GM04503 (cell line): ENCODE measurements at places on chromosomes 5 and 9.

DNA sequence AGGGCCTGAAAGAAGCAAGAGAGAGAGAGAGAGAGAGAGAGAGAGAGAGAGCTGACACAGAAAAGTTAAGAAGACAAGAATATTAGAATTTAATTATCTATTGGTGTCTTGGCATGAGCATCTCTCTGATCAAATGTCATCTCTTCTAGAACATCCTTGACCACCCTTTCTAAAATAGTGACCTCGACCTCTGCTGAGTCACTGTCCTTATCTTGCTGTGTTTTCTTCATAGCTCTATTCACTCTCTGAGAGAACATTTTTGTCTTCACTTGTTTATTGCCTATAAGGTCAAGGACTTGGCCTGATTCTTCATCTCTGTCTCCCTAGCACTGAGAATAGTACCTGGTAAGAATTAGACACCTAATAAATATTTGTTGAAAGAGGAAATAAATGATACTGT is 383.8 kb upstream of the RPS23 start:
- DNase-seq, result no peak

DNA sequence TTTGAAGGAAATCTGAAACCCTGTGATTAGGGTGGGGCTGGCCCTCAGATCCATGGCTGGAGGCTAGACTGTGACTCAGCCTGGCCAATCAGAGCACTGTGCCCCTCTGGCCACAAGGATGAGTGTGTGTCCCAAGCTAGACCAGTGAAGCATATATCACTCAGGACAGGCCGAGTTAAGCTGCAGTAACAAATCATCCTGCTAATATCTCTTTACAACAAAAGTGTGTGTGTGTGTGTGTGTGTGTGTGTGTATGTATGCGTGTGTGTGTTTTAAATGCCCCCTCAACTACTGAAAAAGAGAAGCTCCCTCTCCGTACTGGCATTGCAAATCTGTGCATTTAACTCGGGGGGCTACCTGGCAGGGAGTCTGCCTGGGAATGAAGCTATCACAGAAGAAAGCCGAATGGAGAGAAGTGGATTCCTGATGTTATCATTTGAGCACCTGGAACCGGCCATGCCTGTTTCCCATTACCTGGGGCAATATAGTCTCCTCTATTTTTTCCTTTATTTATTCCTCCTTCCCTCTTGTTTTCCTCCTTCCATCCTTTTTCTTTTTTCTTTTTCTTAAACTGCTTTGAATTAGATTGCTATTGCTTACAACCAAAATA is 25.6 kb downstream of the STC2 start:
- DNase-seq, result peak; percentile 56

DNA sequence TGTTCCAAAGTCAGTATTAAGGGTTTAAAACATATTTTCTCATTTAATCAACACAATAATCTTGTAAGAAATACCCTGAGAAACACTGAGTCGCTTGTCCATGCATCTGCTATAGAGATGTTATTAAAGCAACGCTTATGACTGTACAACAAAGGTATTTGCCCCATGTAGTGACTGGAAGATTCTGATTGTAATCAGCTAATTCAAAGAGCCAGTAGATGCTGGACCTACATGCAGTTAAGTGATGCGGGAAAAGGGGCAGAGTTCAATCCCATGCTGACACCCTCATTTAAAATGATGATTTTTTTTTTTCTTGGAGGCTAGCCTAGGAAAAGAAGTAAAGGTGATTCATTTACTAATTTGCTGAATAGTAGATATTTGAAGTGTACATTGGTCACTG is 149.3 kb upstream of the MTAP start:
- DNase-seq, result no peak

DNA sequence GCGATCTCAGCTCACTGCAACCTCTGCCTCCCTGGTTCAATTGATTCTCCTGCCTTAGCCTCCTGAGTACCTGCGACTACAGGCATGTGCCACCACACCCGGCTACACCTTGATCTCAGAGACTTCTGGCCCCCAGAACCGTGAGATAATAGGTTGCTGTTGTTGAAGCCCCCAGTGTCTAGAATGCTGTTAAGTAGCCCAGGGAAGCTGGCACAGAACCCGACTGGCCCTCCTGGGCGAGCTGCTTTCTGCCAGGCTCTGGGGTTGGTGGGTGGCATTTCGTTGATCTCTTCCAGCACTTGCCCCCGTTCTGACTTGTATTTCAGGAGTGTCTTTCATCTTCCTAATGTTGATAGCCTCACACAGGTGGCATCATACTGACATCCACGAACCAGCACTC is 807.1 kb downstream of the CDH9 start:
- DNase-seq, result no peak

DNA sequence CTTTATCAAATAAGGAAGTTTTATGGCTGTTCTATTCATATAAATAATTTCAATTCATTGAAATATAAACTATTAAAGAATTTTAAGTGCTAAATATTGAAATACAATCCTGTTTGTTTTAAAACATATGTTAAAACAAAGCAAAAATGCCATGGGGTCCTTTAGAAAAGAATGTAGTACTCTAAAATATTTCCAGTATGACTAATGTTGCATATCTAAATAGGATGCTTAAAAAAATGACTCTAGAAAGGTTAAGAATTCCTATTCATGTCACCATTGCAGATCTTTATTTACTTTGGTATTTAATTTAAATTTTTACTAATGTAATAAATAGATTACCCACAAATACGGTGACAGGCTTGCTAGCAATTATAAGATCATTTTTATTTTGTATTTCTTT is 132.3 kb downstream of the ZNF608 start:
- DNase-seq, result no peak

GRCh38 chr9:81372628-81373191 is 316.6 kb downstream of the TLE1 start:
- no peak for DNase-seq

GRCh38 chr5:79416499-79416898 is 97.4 kb downstream of the HOMER1 start:
- no peak for DNase-seq

DNA sequence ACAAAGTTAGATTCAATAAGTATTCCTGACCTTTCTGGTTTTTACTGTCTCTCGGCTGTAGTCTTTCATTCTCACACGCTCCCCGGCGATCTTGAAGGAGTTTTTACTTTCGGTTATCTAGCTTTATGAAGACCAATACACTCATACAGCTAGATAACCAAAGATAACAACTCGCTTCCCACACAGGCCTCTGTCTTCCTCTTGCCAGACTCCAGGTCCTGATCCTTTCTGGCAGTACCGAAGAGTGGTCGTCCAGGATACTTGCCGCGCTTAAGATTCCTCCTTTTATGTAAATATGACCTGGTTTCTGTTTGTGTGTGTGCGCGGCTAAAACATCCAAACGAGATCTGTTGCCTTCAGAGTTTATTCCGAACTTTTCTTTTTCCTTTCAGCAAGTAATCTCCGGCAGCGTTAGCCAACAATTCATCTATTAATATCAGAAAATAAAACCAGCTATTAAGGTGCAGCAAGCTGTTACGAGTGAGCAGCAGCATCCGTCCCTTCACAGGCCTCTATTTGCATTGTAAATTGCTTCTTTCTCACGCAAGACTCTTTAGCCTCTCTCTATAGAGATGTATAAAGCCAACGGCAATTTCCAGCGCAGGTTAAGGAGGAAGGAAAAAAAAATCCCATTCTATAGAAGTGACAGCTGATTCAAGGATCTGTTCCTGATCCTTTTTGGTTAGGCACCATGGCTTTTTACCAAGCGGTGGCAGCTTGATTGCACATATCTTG is 216.1 kb downstream of the MEF2C start:
- no peak for DNase-seq

- no peak for DNase-seq
Observed at GRCh38 chr5:124986667-124987066, 240.2 kb upstream of the ZNF608 start.

- no peak for DNase-seq
Observed at GRCh38 chr9:12629067-12629466, 64.1 kb upstream of the TYRP1 start.

- DNase-seq, result no peak
Observed at GRCh38 chr5:657570-657969, 35.6 kb downstream of the TPPP start.

DNA sequence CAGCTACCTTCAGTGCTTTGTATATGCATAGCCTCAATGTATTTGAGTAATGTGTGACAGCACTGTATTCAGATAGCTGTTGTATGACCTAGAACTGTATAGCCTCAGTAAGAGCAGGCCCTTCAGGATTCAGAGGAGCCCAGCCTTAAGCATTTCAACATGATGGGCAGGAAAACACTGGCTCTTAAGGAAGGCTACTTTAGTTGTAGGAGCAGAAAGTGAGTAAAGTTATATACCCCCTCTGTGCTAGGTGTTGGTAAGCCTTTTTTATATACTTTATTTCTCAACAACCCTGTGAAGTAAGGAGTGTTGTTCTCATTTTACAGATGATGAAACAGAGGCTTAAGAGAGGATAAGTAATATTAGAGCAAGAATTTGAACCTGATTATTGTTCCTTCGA is 1.5 kb upstream of the GPR21 start:
- no peak for DNase-seq

- DNase-seq, result no peak
Observed at GRCh38 chr5:141506381-141507155, 17.7 kb downstream of the PCDHGC5 start.

GRCh38 chr9:8600914-8601680 is 801.5 kb upstream of the DMAC1 start:
- no peak for DNase-seq

DNA sequence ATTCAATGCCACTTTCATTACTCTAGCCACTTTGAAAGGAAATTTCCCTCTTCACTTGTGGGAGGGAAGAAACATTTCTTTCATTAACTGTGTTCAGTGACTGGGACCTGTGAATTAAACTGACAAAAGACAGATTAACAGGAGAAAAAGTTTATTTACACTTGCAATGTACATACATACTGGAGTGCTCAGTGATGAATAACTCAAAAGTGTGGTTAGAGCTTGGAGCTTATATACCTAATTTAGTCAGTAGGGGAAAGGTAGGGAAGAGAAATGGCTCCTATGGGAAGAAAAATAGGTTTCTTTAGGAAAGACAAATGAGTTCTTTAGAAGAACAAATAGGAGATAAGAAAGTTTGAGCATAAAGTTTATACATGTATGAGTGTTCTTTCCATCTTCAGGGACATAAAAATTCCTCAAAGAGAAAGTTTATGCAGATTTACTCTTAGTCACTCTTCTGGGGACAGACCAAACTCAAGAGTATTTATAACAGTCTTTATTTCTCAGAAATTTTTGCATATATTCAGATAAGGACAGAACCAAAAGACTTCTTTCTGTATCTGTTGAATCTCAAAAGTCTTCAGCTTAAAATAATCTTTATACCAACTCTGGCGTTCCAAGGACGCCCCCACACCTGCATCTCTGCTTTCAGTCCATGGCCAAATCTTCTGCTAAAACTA is 120.0 kb upstream of the RAI14 start:
- DNase-seq, result no peak

- no peak for DNase-seq
Observed at GRCh38 chr5:96942078-96942477, 6.2 kb downstream of the LNPEP start.

DNA sequence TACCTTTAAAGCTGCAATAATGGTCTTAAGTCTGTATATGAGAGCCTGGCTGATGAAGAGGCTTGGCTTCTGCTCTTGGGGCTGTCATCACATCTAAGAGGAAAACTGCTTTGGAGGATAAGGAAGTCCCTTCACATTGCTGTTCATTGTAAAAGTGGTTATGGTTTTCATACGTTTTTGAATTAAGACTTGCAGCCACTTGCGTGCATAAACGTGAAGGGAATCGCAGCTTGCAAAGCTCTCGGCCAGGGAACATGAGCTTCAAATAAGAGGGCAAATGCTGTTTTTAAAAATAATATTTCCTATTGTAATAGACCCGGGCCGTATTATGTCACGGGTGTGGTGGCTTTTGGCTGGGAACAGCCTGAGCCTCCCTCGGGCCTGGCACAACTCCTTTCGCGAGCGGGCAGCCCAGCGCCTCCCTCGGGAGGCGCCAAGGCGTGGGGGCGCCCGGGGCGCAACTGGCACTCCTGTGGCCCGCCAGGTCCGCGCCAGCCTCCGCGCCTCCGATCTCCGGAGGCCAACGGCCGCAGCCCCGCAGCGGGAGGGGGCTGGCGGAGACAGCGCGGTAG is 538 bp upstream of the ARHGEF28 start:
- DNase-seq, result no peak

GRCh38 chr5:18675041-18675440 is 1040.8 kb downstream of the TAF11L14 start:
- no peak for DNase-seq

- no peak for DNase-seq
Observed at GRCh38 chr9:113879911-113880310, 3.8 kb downstream of the ZNF618 start.

DNA sequence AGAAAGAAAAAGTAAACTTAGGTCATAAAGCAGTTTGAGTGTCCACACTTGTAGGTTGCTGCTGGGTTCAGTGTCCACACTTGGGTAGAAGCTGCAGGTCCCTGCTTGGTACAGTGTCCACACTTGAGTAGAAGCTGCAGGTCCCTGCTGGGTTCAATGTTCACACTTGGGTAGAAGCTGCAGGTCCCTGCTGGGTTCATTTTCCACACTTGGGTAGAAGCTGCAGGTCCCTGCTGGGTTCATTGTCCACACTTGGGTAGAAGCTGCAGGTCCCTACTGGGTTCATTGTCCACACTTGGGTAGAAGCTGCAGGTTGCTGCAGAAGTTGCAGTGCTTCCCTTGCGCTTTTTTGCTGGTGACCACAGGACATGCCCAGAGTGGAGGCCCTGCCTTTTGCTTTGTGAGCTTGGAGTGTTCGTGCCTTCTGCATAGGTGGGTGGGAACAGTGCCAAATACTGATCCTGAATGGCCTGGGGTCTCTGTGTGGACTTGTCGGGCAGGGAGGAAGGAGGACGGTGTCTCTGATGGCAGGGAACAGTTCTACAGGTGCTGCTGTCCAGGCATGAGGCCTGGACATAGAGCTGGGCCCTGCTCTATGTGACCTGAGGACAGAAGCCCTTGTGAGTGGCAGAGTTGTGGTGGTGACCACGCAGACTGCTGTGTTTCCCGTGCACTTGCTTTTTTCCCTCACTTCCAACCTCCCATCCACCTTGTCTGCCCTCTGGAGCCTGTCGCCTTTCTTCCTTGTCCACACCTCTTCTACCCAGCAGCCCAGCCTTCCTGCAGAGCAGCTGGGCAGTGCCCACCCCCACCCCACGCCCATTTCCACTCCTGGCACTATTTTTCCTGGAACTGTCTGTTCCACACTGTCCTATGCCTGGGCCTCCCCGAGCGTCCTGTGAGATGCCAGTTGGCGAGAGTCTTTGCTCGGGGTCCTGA is 120.8 kb downstream of the EHMT1 start:
- no peak for DNase-seq

GRCh38 chr5:109105631-109106267 is 304.0 kb downstream of the PJA2 start:
- DNase-seq, result peak; percentile 90

GRCh38 chr5:119389288-119390030 is 33.6 kb downstream of the TNFAIP8 start:
- DNase-seq, result no peak

DNA sequence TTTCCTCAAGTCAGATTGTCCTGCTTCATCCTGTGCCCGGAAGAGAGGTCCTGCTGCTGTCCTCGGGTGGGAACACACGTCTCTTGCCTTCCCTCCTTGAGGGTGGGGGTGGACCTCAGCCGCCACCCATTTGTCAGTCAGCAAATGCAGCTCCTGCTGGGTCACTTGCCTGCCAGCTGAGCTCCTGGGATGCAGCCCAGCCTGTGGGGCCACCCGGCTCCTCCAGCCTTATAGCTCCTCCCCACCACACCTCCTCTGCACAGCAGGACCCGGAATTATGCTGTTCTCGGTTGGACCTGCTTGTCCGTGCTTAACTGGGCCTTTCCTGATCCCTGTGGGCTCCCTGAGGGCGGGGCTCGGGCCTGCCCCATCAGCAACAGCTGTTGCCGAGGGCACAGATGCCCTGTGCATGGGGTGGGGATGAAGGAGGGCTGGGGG is 52.7 kb downstream of the RXRA start:
- no peak for DNase-seq
